ENCODE measurements at places on chromosomes 4 and X. TPM values are rescaled to one million over a fixed set of nuclear protein-coding genes. Genes with fewer than 3 reads are reported as not detected.
A peak's percentile ranks its signal among the peaks of the same experiment; 100 is the strongest.

DNA sequence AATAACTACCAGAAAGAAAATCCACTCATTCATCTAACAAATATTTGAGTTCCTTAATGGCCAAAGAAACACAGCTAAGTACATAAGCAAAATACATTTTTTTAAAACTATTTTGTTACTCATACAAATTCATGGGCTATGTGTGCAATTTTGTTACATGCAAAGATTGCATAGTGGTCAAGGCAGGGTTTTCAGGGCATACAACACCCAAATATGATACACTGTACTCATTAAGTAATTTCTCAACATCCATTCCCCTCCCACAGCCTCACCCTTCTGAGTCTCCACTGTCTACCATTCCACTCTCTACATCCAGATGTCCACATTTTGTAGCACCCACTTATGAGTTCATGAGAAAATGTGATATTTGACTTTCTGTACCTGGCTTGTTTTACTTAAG lies 58.2 kb downstream of the BRWD3 start:
- no peak for DNase-seq
- no peak overlapping the region for H3K27ac ChIP-seq
- H3K4me1 ChIP-seq = peaks cover 4% of the 10 kb centered on the region

DNA sequence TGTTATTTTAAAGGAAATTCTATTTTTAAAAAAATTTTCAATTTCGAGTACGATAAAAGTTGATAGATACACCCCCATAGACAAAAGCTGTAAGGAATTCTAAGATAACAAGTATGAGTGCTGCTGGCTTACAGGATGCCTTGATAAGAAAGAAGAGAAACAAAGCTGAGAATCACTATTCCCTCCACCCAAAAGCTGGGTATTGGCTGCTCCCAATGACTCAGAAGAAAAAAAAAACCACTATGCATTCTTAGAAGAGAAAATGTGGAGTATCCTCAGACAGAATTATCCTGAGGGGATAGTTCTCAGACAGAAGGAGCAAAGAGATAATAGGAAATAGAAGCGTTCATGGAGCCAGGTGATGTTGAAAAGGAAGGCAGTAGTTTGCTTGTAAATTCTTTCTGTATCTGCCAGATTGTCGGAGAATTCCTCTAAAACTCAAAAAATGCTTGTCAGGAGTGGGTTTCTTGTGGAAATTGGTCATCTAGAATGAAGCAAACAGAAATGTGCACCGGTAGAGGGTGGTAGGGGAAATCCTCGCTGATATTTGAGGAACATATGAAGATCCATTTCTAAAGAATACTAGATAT lies 217.5 kb upstream of the ADAMTS3 start:
- no peak overlapping the region for H3K4me3 ChIP-seq
- no peaks in the 10 kb centered on the region for H3K27me3 ChIP-seq
- no peaks in the 10 kb centered on the region for H3K4me1 ChIP-seq
- no peak for DNase-seq
- H3K36me3 ChIP-seq = no peaks in the 10 kb centered on the region

GRCh38 chr4:112953262-112953661 lies 96.2 kb upstream of the ANK2 start:
- no peaks in the 10 kb centered on the region for H3K4me1 ChIP-seq
- no peaks in the 10 kb centered on the region for H3K27me3 ChIP-seq
- no peaks in the 10 kb centered on the region for H3K36me3 ChIP-seq
- H3K4me3 ChIP-seq = no peak overlapping the region
- DNase-seq = no peak

Gene CYTL1
- 0.38 TPM for total RNA-seq

GRCh38 chrX:18701621-18702361 lies 5.7 kb upstream of the PPEF1 start:
- H3K27ac ChIP-seq = no peak overlapping the region
- no peaks in the 10 kb centered on the region for H3K27me3 ChIP-seq
- H3K4me1 ChIP-seq = no peaks in the 10 kb centered on the region
- no peak for DNase-seq
- no peaks in the 10 kb centered on the region for H3K36me3 ChIP-seq

GRCh38 chr4:124862261-124862660 lies 149.7 kb upstream of the ANKRD50 start:
- no peak for DNase-seq
- H3K36me3 ChIP-seq = no peaks in the 10 kb centered on the region
- H3K4me3 ChIP-seq = no peak overlapping the region
- no peaks in the 10 kb centered on the region for H3K4me1 ChIP-seq
- no peaks in the 10 kb centered on the region for H3K27me3 ChIP-seq
- no peak overlapping the region for H3K27ac ChIP-seq

GRCh38 chr4:8837181-8837841 lies 34.3 kb downstream of the HMX1 start:
- H3K36me3 ChIP-seq = no peaks in the 10 kb centered on the region
- H3K27ac ChIP-seq = no peak overlapping the region
- H3K27me3 ChIP-seq = peaks cover 21% of the 10 kb centered on the region
- no peak for DNase-seq
- no peak overlapping the region for H3K4me3 ChIP-seq

Gene HMX1
- not detected for total RNA-seq

GRCh38 chrX:9785254-9785943 lies 830 bp upstream of the SHROOM2 start:
- peaks cover 23% of the 10 kb centered on the region for H3K27me3 ChIP-seq
- H3K4me1 ChIP-seq = no peaks in the 10 kb centered on the region
- no peak overlapping the region for H3K4me3 ChIP-seq

GRCh38 chr4:146371812-146372211 lies 149.9 kb downstream of the SLC10A7 start:
- no peaks in the 10 kb centered on the region for H3K36me3 ChIP-seq
- H3K4me1 ChIP-seq = no peaks in the 10 kb centered on the region

GRCh38 chr4:40438384-40439026 lies 103.4 kb downstream of the CHRNA9 start:
- no peaks in the 10 kb centered on the region for H3K27me3 ChIP-seq
- H3K27ac ChIP-seq = no peak overlapping the region
- no peaks in the 10 kb centered on the region for H3K36me3 ChIP-seq
- H3K4me1 ChIP-seq = peaks cover 3% of the 10 kb centered on the region
- no peak for DNase-seq

GRCh38 chr4:15233626-15234025 lies 194.2 kb upstream of the C1QTNF7 start:
- peaks cover 12% of the 10 kb centered on the region for H3K4me1 ChIP-seq
- no peak for DNase-seq
- H3K36me3 ChIP-seq = no peaks in the 10 kb centered on the region
- peak overlapping the region; percentile 46 for H3K27ac ChIP-seq
- H3K27me3 ChIP-seq = no peaks in the 10 kb centered on the region
- H3K4me3 ChIP-seq = peak overlapping the region; percentile 1

Gene SAGE1
- total RNA-seq = not detected

GRCh38 chrX:149131774-149132173 lies 373.3 kb downstream of the IDS start:
- H3K27me3 ChIP-seq = no peaks in the 10 kb centered on the region
- H3K4me3 ChIP-seq = no peak overlapping the region
- no peak overlapping the region for H3K27ac ChIP-seq
- H3K4me1 ChIP-seq = no peaks in the 10 kb centered on the region
